ENCODE measurements at places on chromosomes 5 and 9.

DNA sequence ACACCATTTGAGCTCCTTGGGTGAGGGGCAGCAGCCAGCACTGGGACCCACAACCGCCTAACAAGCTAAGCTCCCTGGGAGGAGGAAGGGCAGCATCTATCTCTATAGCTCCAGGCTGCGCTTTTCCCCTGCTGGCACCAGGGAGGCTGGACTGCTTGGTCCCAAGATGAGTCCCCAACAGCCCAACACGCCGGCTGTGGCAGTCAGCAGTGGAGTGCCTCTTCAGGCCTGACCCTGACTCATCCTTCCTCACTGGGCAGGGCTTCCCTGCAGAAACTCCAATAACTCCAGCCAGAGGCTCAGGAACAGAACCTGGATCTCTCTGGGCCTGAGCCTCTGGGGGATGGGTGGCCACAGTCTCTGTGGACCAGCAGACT, 113.7 kb upstream of the ADAMTS16 start:
- DNase-seq: no peak

DNA sequence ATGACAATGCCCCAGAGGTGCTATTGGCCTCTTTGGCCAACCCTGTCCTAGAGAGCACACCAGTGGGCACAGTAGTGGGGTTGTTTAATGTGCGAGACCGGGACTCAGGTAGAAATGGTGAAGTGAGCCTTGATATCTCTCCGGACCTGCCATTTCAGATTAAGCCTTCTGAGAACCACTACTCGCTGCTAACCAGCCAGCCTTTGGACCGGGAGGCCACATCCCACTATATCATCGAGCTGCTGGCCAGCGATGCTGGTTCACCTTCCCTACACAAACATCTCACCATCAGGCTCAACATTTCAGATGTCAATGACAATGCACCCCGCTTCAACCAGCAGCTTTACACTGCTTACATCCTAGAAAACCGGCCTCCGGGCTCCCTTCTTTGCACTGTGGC, 1.4 kb downstream of the PCDHGC5 start:
- no peak for DNase-seq

DNA sequence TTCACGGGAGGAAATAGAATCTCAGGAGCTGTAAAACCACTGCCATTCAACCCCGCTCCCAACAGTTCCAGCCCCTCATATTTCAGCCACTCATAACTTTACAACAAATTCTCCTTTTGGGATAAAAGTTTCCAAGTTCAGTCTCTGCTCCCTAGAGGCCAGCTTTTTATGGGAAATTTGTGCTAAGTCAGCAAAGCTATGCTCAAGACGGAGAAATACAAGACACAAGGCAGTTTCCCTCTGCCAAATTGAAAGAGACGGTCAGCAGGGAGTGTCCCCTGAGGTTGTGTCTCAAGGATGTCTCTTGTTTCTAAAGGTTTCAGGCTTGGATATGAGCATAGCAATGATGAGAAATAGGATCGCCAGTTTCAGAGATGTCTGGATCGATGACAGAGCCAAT, 608.6 kb downstream of the CCDC171 start:
- no peak for DNase-seq

DNA sequence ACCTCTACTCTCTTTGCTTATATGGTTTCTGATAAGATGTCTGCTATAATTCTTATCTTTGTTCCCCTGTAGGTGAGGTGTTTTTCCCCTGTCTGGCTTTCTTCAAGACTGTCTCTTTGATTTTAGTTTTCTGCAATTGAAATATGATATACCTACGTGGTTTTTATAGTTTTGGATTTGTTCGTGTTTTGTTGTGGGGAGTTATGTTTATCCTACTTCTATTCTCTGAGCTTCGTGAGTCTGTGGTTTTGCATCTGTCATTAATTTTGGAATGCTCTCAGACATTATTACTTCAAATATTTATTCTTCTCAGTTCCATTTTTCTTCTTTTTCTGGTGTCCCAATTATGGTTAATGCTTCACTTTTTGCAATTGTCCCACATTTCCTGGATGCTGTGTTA, 521.3 kb downstream of the KCTD16 start:
- DNase-seq: no peak

- DNase-seq: no peak
These were observed 195.6 kb upstream of the RAI14 start for GRCh38 chr5:34460496-34460895.

DNA sequence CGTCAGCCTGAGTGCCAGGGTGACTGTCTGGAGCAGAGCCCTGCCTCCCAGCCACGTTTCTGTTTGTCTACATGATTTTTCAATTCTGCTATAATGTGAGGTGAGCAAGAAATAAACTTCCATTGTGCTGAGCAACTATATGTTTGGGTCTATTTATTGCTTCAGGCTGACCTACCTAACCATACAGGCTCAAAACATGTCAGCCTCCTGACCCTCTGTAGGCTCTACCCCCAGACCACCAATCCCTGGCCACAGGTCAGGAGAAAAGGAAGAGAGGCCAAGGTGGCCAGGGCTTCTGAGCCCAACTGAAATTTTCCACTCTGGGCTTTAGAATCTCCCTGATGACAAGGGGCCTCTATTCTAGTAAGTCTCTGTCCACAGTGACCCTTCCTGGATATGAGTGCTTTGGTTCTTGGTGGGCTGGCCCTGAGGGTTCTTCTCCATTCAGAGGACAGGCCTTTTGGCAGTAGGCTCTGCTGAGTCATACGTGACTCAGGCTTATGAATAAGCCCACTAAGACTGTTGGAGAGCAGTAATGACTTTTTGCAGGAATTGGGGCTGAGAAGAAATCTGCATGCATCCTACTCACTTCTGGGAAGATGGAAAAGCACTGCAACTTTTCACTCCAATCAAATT, 117.2 kb upstream of the TBCA start:
- no peak for DNase-seq

GRCh38 chr9:91062281-91062680, 260.7 kb downstream of the SYK start:
- no peak for DNase-seq

DNA sequence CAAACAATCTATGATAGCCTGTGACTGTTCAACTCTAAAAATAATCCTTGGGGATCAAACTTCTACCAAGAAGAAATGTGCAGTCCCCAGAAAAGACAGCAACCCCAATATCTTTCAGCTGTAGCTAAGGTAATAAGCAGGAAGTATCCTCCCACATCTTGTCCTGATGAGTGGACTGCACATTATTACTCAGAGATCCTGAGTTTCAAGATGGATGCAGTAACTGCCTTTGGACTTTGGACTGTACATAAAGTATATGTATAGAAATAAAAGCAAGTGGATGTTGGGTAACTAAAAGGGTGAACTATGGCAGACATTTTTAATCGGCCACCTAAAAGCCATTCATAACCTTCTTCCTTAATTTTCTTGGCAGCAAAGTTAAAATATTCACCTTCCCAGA, 45.1 kb downstream of the SMIM23 start:
- no peak for DNase-seq

DNA sequence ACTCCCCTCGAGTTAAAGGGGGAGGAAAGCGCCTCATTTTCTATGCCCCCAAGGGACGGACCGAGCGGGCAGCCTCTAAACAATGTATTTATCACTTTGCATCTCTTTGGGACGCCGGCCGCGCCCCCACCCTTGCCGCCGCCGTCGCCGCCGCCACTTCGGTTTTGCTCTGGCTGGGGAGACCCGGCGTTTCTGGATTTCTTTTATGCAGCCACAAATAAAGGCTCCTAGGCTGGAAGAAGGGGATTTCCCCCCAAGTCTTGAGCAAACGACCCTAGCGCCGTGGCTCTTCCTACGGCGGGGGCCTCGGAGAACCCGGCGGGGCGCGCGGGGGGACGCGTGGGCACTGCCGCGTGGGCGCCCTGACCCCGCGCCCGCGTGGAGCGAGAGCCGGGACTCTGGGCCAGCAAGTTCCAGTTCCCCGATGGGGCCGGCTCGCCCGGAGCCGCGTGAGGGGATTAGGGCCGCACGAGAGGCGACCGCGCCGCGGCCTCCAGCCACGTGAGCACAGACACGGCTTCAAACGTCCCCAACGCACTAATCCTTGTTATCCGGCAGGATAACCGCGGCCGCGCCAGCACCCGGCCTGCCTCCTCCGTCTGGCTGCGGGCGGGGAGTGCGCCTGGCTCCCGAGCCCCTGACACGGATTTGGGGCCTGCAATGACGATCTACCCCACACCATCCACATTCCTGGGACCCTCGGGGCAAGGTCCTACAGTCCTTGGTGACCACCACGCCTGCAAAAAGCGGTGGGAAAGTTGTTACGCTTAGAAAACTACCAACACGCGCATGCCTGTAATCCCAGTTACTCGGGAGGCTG, 7.9 kb upstream of the NEUROG1 start:
- no peak for DNase-seq

- peak; percentile 87 for DNase-seq
These were observed 9.4 kb downstream of the FYB1 start for GRCh38 chr5:39209924-39210323.

GRCh38 chr9:28378231-28378630, 805.0 kb upstream of the C9orf72 start:
- no peak for DNase-seq

DNA sequence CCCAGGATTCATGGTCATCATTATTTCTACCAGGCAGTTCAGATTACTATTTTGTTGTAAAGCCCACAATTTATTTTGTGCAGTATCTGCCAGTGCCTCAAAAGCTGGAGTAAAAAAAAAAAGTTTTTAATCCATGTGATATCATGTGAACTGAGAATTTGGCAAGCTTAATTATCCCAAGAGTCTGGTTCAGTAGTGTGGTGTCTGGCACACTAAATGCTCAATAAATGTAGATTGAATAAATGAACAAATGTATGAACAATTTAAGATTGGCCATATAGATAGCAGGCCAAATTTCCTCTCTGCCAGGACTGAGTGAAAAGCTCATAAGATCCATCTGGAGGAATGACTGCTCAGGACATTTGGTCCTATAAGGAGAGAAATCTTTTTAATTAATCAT, 533.0 kb downstream of the TLE1 start:
- no peak for DNase-seq

DNA sequence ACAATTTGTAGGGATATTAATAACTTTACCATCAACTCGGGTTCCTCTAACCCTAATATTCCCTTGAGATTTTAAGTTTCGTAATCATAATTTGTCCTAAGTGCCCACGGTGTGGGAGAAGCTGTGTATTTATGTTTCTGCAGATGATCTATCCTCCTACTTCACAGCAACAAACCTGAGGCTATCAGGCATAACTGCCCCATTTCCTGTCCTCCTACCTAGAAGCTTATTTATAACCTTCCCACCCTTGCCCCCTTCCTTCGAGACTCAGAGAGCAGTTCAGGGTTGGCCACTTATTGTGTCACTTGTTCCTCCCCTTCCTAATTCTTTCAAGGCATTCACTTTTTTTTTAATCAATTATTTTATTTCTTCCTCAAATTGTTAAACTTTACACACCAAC, 29.6 kb upstream of the LCP2 start:
- no peak for DNase-seq

DNA sequence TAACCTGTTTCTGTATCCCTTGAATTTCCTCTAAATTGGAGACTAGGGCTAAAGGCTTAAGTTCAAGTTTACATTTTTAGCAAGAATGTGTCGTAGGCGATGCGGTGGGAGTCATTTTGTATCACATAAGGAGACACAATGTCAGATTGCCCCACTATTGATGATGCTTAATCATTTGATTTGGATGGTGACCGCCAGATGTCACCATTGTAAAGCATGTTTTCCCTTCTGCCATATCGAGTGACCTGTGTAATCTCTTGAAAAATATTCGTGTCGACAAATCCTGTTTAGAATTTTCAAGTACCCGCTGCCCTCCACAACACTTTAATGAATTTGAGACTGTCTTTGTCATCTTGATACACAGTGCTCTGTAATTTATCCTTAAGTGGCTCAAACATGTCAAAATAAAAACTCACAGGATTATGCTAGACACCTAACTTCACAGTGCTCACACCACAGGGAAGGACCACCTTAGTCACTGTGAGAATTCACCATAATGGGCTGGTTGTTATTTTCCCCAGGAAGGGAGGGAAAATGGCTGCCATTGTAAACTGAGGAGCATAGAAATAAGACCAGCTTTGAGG, 34.5 kb upstream of the SLC46A2 start:
- no peak for DNase-seq

DNA sequence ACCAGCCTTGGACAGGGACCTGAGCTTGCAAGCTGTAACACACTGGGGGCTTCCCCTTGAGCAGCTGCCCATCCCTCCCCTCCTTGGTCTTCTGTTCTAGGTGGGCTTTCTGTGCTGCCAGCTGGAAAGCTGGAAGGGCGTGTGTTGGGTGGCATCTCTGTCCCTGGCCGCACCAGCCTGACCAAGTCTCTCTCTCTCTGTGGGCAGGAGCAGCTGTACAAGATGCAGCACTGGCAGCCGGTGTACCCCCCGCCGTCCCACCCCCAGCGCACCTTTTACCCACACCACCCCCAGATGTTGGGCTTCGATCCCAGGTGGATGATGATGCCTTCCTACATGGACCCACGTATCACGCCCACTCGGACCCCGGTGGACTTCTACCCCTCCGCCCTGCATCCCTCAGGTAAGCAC, 32.1 kb upstream of the POMT1 start:
- DNase-seq: no peak

- DNase-seq: no peak
These were observed 6.8 kb upstream of the SLC2A8 start for GRCh38 chr9:127390248-127390545.

GRCh38 chr5:139911425-139912120, 116.0 kb downstream of the PSD2 start:
- no peak for DNase-seq

GRCh38 chr5:131957721-131958441, 12.4 kb upstream of the MEIKIN start:
- DNase-seq: no peak

DNA sequence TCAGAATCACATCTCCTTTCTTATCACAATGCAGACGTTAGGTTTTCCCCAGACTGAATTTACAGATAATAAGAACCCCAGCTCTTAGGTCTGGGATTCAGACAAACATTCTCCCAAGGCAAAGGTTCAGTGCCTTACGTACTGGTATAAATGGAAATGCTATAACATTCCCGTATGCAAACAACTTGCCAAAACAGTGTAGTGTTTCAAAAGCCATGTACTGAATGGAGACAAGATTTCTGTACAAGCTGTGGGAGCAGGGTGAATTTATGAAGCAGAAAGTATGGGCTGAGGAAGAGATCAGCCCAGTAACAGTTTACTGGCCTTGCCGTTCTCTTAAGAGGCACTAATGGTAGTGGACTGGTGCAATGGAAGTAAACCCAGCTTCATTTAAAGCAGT, 225.5 kb upstream of the ZNF462 start:
- DNase-seq: no peak

- no peak for DNase-seq
These were observed 90.6 kb downstream of the PHF2 start for GRCh38 chr9:93667006-93667405.

- no peak for DNase-seq
These were observed 130.9 kb upstream of the TMEM161B start for GRCh38 chr5:88399561-88399960.

GRCh38 chr5:113989278-113989912, 372.5 kb upstream of the KCNN2 start:
- DNase-seq: no peak

- DNase-seq: no peak
These were observed 137.9 kb downstream of the FAM114A2 start for GRCh38 chr5:153900703-153901395.

DNA sequence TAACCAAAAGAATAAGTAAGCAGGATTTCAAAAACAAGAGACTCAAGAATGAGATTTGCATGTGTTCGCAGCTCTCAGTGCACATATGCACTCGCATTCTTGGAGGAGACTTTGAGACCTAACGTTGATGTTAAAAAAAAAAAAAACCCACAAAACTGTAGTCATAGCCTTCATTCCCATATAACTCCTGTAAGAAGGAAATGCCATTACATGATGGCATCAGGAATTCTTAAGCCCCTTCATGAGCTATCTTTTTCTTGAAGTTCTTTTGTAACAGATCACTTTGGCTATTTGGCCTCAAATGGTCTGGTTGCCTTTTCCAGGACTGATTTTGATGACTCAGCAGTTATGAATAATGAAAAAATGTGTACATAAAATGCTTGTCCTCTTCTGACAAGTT, 113.8 kb downstream of the ALDH1A1 start:
- DNase-seq: no peak
